ENCODE measurements at places on chromosomes 4 and X.

GRCh38 chr4:159736411-159736810 lies 633.5 kb downstream of the RAPGEF2 start:
- DNase-seq = no peak

DNA sequence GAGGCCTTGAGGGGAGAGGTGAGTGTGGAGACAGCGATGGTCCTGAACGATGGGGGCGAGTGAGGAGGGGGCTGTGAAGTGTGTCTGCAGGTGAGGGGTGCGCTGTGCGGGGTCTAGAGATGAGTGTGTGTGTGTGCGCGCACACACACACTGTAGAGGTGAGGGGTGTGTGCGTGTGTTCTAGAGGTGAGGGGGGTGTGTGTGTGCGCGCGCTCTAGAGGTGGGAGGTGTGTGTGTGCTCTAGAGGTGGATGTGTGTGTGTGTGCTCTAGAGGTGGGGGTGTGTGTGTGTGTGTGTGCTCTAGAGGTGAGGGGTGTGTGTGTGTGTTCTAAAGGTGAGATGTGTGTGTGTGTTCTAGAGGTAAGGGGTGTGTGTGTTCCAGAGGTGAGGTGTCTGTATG lies 574 bp downstream of the BST1 start:
- no peak for DNase-seq

- DNase-seq = no peak
Measured at GRCh38 chrX:49003696-49004095, 1.6 kb upstream of the GRIPAP1 start.

GRCh38 chr4:54548098-54548620 lies 109.6 kb upstream of the KIT start:
- no peak for DNase-seq

GRCh38 chrX:3529466-3530010 lies 183.1 kb upstream of the MXRA5 start:
- DNase-seq = no peak

DNA sequence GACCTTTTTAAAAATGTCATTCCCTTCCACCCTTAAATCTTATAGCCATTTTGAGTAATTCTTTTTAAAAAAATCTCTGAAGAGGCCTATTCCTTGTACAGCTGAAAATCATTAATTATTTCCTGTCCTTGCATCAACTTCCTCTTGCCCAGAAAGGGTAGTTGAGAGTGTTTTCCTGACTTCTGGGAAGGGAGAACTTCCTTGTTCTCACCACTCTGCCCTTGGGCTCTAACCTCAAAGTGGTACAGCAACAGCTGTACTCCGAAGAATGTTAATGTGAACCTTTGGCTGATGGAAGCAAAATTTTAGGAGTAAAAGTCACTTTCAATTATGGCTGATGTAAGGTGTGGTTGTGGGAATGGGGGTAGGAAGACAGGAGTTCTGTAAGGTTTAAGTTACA lies 15.1 kb upstream of the FABP2 start:
- no peak for DNase-seq

DNA sequence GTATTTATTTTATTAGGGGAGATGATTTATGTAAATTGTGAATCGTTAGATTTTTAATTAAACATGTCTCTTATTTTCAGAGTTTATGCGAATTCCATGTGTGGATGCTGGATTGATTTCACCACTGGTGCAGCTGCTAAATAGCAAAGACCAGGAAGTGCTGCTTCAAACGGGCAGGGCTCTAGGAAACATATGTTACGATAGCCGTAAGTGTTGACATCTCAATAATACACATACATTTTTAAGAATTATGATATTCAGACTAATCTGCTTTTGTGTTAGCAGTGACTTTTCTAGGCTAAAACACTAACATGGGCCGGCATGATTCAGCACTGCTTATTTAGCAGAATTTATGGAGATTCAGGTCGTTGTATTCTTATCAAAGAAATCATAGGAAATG lies 91.2 kb downstream of the RAP1GDS1 start:
- no peak for DNase-seq

DNA sequence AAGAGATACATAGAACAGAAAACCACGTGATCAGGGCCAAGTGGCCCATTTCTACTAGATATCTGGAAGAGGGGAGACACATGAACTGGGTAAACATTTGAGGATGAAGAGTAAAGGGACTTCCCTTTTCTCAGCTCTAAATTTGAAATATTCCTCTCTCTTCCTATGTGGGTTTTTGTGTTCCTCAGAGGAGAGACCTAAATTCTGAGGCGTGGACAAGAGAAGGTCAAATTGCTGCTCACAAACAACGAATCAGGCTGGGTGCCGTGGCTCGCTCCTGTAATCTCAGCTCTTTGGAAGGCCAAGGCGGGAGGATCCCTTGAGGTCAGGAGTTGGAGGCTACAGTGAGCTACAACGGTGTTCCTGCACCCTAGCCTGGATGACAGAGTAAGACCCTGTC lies 216.0 kb downstream of the PTTG2 start:
- DNase-seq = no peak

DNA sequence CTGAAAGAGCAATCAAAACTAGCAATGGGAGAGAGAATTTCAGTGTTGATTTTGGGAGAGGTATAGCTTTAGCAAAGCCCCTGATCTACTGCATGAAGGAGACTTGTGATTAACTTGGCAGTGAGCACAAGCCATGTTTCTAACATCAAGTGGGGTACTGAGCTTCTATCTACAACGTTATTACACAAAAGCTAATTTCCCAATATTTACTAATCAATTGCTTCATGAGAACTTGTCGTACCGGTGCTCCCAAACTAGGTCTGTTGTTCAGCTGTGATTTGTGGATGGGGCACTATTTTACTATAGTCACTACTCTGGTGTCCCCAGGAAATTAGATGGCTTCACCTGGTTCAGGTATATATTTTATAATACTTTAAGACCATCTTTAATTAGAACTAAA lies 16.2 kb downstream of the ANK2 start:
- no peak for DNase-seq

DNA sequence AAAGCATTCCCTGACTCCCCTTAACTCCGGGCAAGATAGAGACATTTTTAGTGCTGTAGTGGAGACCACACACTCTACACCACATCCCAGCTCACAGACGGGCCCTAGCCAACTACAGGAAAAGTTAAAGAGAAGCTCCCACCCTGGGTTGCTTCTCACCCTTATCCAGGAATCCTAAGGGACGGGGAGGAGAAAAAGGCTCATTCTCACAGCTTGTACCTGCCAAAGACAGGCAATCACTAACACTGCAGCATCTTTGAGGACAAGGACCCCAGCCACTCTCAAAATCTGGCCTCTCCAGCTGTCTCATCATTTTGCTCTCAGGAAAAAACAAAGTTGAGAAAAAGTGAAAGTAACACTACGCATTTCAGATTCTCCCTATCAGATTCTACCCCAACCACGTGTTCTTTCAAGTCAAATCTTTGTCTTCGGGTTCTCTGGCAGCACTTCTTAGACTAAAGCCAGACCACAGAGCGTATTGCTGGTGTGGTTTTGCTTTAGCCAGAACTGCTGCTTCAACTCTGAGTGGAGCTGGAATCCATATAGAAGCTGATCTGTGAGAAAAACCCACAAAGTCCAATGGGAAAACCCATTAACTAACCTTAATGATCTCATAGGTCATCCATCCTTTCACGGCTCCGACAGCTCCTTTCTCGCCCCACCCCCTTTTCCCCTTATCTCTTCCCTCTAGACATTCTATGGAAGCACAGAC lies 605.9 kb upstream of the DIPK2B start:
- DNase-seq = no peak

DNA sequence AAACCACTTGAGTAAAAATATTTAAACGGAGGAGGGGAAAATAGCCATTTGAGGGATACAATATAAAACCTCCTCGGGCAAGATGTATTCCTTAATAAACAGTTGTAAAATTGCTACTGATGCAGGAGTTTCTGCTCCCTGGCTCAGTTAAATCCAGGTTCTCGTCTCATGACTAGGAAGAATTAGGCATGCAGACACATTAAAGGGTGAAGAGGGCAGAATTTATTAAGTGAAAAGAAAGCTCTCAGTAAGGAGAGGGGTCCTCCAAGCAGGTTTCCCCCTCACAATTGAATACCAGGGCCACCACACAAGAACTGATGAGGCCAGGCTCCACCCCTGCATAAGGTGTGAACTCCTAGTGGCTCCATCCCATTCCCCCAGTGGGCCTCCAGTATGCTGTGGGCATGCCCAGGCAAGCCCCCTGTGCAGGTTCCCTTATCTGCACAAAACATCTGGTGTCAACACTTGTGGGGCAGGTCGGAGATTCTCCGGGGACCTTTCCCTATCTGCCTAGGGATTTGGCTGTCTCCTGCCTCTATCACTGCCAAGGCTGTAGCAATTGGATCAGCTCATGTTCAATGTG lies 80.4 kb downstream of the HS6ST2 start:
- no peak for DNase-seq

GRCh38 chrX:122047261-122047660 lies 999.9 kb downstream of the GLUD2 start:
- DNase-seq = no peak

DNA sequence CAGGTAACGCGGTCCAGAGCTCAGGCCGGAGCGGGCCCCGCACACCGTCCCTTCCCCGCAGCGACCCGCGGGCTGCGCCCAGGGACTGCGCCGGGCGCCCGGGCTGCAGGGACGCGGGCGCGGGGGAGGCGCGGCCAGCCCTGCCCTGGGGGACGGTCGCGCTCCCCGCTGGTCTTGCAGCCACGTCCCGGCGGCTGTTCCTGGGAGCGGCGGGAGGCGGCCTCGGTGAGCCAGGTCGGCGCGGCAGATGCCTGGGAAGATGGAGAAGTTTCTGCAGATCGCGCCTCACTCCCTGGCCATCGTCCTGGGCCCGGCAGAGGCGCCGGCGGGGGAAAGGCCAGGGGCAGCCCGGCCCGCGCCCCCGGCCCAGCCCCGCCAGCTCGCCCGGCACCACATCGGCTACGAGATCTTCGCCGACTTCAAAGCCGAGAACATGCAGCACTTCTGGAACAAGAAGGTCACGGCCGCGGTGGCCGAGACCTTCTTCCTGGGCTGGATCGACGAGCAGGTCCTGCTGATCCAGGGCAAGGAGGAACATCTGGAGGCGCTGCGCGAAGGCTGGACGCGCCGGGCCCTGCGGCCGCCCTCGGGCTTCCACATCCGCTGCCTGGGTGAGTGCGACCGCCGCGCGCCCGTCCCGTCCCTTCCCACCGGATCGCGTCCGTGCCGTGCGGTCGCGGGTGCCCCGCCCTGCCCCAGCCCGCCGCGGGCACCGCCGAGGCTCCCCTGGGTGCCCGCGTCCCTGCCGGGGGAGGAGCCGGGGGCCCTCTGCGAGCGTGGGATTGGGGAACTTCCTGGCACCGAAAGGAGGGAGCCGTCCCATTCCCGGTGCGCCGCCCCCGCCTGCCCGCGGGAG lies 107.4 kb upstream of the STOX2 start:
- DNase-seq = no peak

GRCh38 chr4:138728566-138728965 lies 287.0 kb upstream of the NOCT start:
- DNase-seq = no peak

GRCh38 chr4:127151941-127152340 lies 480.8 kb upstream of the INTU start:
- DNase-seq = no peak

DNA sequence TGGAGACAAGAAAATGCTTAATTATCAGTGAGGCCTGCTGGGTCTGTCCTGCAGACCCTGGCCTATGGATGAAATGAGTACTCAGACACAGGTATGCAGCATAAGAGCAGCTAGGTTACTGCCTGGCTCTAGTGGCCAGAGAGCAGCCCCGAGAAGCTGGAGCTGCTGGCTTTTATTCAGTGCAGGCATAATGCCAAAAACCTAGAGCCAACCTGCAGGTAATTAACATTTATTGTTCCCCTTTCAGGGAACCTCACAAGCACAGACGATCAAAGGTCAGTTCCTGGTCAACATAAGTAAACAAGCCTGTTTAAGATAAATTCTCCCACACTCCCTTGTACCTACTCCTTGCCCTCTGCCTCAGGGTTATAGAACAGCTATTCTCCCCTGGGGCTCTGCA lies 13.3 kb downstream of the IDS start:
- no peak for DNase-seq

- DNase-seq = no peak
Measured at GRCh38 chrX:12583543-12583942, 207.7 kb upstream of the PRPS2 start.

- no peak for DNase-seq
Measured at GRCh38 chr4:140996766-140997165, 136.5 kb downstream of the RNF150 start.

GRCh38 chr4:174681723-174682300 lies 147.2 kb downstream of the GLRA3 start:
- DNase-seq = no peak

GRCh38 chr4:2878346-2878745 lies 34.7 kb downstream of the ADD1 start:
- no peak for DNase-seq

DNA sequence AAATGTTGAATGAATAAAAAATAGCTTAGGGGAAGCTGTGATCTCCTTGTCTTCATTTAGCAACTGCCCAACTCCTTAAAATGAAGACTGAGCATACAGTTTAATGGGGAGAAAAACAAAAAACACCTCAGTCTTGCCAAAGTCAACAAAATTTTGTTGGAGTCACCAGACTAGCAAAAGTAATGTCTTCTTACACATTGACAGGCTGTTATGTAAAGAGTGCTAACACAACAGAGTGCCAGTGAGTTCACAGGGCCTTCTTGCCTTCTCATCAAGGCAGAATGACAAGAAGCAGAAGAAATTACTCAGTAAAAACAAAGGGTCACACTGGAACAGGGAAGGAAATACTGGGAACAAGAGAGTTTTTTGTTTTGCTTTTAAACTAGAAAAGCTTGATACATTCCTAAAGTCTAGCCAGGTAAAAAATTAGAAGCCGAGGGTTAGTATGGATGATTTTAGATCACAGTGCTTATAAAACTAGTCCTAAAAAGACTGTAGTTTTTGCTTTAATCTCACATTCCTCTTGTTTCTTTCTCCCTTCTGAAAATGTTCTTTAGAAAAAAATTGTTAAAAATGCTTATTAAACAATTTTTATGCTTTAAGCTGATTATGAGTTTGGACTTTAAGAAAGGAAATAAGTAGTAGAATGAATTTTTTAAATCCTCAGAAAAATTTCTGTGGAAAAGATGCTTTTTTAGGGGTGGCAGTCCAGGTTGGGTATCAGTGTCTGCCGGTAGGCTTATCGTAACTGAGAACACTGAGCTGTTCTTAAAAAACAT lies 38.7 kb upstream of the FRAS1 start:
- DNase-seq = no peak

- no peak for DNase-seq
Measured at GRCh38 chr4:4591071-4591470, 49.2 kb upstream of the STX18 start.

DNA sequence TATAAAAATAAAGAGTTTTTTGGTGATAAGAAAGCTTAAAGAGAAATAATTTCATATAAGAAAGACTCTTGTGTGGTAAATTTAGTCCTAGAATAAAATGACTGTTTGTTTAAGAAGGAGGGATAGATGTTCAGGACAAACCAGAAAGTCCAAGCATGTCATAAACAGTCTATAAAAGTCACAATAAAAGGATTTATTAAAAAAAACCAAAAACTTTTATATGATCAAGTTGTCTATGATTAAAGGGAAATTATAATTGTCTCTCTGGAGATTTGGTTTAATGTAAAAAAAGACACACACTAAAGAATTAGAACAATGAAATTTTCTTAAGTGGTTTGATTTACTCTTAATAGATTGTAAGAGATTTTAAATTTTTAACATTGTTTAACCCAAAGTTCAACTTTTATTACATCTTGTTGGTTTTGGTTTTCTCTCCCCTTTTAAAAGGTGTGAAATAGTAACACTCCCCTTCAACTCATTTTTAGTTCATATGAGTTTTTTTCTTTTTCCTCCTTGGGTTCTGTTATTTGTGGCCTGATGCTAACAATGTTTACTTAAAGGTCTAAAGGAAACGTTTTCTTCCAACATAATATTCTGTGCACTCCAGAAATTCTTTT lies 89.7 kb downstream of the PDHA2 start:
- no peak for DNase-seq
